Adrenal gland (tissue), 19 donors: ENCODE measurements at places on chromosomes 13 and 19. TPM values are rescaled to one million over a fixed set of nuclear protein-coding genes. Genes with fewer than 3 reads are reported as not detected.

DNA sequence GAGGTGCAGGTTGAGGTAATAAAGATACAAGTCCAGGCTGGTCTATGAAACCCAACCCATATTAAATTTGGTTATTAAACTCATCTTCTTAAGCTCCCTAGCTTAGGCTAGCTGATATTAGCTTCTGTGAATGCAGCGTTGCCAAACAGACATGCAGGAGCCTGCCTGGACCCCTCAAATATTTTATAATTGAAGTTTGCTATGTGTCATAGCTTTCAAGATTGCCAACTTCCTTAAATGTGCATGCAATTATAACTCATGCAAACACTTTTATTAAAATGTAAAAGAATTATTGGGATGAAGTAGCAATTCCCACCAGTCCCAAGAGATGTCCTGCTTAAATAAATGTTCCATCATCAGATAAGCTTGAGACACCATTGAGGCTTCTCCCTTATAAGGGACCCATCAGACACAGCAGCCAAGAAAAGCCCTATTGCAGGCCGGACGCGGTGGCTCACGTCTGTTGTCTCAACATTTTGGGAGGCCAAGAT, 51.3 kb downstream of the MBNL2 start:
- no peak for DNase-seq

PRR22 gene
- 0.74 TPM for total RNA-seq

- DNase-seq: no peak
Measured at GRCh38 chr19:5935473-5936291, 21.6 kb downstream of the CAPS start.

EMP3 gene
- total RNA-seq: 118 TPM

GRCh38 chr13:108281901-108282300, 12.4 kb downstream of the TNFSF13B start:
- no peak for DNase-seq

GRCh38 chr13:51635137-51635878, 51.0 kb downstream of the WDFY2 start:
- DNase-seq: no peak

DNA sequence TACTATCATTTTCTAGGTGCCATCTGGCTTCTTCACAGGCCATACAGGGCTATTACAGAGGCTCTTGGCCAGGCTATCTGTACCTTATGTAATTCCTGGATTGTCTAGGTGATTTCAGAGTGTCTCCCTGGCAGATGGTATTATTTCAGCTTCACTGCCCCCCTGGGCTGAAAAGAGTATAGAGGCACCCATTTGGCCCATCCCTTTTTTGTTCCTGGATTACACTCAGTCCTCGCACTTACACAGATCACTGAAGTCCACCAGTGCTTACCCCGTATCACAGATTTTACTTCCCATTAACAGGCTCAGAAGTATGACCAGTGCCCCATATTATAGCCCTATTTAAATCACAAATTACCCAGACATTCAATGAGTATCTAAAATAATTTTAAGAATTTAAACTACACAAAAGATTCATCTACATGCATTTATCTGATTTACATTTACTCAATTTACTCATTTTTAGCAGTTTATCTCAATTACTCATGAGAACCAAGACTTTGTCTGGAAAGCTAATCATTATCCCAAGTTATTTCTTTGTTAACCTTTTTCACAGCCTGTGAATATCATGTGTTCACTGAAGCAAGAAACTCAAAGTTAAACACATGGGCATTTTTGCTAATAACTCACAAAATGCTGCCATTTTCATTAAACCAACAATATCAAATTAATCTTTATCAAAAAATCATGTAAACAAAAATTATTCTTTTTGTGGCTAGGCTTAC, 121.0 kb downstream of the PCDH20 start:
- DNase-seq: no peak

GRCh38 chr19:3832001-3832400, 36.8 kb downstream of the ZFR2 start:
- no peak for DNase-seq

LILRA1 gene
- 0.30 TPM for total RNA-seq

DNA sequence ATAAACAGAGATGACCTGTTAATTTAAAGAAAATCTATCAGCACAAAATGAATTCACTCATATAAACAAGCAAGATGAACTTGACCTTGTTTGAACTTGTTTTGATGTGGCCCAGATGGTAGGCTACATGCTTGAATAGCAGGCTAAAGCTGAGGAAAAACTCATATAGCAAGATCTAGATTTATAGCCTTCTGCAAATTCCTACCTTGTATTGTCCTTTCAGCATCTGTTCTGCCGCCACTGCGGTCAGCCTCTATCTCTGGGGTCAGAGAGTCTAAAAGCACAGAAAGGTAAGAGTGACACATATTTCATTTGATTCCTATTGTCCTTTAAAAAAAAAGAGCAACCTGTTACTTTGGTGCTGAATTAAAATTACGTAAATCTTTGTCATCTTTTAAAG, 392.1 kb downstream of the DACH1 start:
- DNase-seq: no peak

DNA sequence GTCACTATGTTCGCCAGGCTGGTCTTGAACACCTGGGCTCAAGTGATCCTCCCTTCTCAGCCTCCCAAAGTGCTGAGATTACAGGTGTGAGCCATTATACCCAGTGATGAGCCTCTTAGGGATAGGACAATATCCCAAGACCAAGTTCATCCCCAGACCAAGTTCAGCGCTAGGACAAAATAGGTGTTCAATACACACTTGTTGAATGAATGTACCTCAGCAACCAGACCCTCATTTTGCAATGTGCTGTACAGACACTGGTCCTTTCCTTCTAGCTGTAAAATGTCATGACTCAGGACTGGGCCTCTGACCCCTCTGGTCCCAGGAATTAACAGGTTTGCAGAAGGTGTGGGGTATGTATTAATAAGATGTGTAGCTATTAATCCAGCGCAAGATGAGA, 246.0 kb downstream of the TSHZ3 start:
- DNase-seq: no peak

GRCh38 chr13:94033830-94034642, 445.4 kb downstream of the DCT start:
- no peak for DNase-seq

GRCh38 chr19:27906081-27906480, 1306.9 kb downstream of the UQCRFS1 start:
- no peak for DNase-seq

EFNB2 gene
- total RNA-seq: 16.0 TPM

DNA sequence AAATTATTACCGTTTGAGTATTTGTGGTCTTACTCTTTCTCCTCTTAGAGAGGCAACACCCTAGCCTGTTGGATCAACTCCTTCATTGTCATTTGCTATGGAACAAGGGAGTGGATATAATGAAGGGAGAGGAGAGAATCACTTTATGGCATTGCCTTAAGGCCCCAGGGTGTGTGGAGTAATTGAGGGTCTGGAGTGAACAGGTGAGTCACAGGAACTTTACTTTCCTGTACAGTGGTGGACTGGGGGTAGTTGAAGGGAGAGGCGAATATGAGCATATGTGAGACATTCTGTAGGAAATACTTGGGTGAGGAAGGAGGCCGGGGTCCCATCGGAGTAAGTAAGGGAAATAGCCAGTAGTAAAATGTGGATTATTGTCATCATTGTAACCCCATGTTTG, 17.0 kb downstream of the DGKH start:
- DNase-seq: no peak

DNA sequence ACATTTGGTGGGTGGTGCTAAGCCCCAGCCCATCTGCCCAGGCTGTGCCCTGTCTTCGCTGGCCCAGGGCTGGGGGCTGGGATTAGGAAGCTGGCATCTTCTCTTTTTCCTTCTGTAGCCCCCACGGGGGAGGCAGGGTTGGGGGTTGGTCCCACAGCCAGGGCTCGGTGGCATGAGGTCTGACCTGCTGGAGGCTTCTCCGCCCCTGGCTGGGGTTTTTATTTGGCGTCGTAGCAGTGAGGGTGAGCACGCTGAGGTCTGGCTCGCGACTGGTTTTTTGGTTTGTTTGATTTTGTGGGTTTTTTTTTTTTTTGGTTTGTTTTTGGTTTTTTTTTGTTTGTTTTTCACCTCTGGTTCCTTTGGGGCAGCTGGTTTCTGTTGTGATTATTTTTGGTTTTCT, 14.7 kb downstream of the ZNF574 start:
- no peak for DNase-seq

- DNase-seq: no peak
Measured at GRCh38 chr13:24142886-24143285, 17.6 kb upstream of the SPATA13 start.

PSG7 gene
- not detected for total RNA-seq

CFAP97D2 gene
- not detected for total RNA-seq

TUBB4A gene
- 83.7 TPM for total RNA-seq

DNA sequence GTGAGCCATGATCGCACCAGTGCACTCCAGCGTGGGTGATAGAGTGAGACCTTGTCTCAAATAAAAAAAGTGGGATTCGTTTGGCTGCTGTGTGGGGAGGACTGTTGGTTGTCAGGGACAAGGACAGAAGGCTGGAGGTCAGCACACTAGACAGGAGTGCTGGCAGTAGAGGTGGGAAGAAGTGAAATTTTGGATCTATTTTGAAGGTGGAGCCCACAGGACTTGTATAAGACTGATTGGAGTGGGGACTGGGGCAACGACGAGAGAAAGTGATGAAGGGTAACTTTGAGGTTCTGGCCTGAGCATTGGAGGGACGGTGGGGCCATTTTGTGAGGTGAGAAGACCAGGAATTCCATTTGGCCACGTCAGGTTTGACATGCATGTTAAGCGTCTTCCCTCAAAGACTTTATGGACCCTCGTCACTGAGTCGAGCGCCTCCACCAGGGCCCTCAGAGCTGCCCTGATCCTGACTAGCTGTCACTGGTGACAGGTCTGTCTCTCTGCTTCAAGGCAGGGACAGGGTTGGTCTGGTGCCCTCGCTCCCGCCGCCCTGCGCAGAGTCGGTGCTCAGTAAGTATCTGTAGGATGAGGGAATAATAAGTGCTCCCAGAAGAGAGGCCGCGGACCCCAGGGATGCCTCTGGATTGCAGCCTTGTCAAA, 673 bp downstream of the CTU1 start:
- no peak for DNase-seq

SUGP2 gene
- 22.0 TPM for total RNA-seq
